CD4-positive, alpha-beta memory T cell (primary cell): ENCODE measurements at places on chromosomes 6 and 20. TPM values are rescaled to one million over a fixed set of nuclear protein-coding genes. Genes with fewer than 3 reads are reported as not detected.
A peak's percentile ranks its signal among the peaks of the same experiment; 100 is the strongest.

GRCh38 chr20:31606804-31607639, 1.9 kb downstream of the ID1 start:
- no peaks in the 10 kb centered on the region for H3K36me3 ChIP-seq
- H3K4me3 ChIP-seq = no peak overlapping the region
- peaks cover 5% of the 10 kb centered on the region for H3K27me3 ChIP-seq
- DNase-seq = no peak
- H3K4me1 ChIP-seq = peaks cover 29% of the 10 kb centered on the region

Gene DSE
- 6.0 TPM for total RNA-seq

GRCh38 chr20:60558486-60558885, 600.3 kb downstream of the CDH26 start:
- no peaks in the 10 kb centered on the region for H3K27me3 ChIP-seq
- H3K27ac ChIP-seq = no peak overlapping the region
- no peak overlapping the region for H3K4me3 ChIP-seq
- DNase-seq = no peak

Gene ENPP5
- 0.89 TPM for total RNA-seq

DNA sequence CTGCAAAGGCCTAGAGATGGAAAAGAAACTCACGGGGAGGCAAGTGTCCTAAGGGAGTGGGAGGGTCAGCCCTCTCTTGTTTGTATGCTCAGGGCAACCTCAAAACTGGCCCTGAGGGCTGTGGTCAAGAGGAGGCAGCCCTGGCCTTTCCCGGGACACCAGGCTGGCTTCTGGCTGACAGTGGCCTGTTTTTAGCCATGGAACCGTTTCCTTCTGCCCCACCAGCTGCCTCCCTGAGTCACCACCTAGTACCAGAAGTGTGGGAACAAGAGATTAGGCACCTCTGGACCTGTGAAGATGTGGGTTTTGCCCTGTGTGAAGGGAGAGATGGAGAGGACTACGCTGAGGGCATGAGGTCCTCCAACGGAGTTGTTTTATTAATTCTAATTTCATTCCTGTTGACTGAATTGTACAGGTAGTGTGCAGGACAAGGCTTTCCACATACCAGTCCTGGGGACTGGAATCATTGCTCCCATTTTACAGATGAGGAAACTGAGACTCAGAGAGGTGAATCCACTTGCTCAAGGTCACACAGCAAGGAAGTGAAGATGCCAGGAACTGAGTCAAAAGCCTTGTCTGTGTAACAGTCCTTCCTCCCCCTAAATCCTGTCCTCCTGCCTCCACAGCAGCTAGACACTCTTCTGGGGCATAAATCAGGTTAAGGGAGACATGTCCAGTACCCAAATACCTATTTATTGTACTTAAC, 5.5 kb downstream of the FOXS1 start:
- peaks cover 8% of the 10 kb centered on the region for H3K4me1 ChIP-seq
- no peaks in the 10 kb centered on the region for H3K36me3 ChIP-seq
- no peak overlapping the region for H3K27ac ChIP-seq
- no peak for DNase-seq

DNA sequence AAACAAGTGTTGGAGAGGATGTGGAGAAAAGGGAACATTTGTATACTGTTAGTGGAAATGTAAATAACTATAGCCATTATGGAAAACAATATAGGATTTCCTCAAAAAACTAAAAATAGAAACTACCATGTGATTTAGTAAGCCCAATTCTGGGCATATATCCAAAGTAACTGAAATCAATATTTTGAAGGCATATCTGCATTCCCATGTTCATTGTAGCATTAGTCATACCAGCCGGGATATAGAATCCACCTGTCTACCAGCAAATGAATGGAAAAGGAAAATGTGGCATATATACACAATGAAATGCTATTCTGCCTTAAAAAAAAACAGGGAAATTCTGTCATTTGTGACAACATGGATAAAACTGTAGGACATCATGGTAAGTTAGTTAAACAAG, 15.3 kb upstream of the C6orf58 start:
- DNase-seq = no peak
- H3K27ac ChIP-seq = no peak overlapping the region
- no peaks in the 10 kb centered on the region for H3K4me1 ChIP-seq
- H3K4me3 ChIP-seq = no peak overlapping the region

- no peaks in the 10 kb centered on the region for H3K4me1 ChIP-seq
- no peaks in the 10 kb centered on the region for H3K36me3 ChIP-seq
- H3K4me3 ChIP-seq = no peak overlapping the region
- no peak for DNase-seq
These were observed 345.0 kb downstream of the CD83 start for GRCh38 chr6:14462566-14462965.

- H3K4me1 ChIP-seq = no peaks in the 10 kb centered on the region
- DNase-seq = no peak
- no peak overlapping the region for H3K27ac ChIP-seq
These were observed 265.5 kb downstream of the DLL1 start for GRCh38 chr6:170025341-170025911.

Gene PSORS1C2
- total RNA-seq = not detected

- no peaks in the 10 kb centered on the region for H3K36me3 ChIP-seq
- DNase-seq = no peak
- peak overlapping the region; percentile 51 for H3K27ac ChIP-seq
These were observed 102.6 kb upstream of the MLN start for GRCh38 chr6:33906439-33906838.

GRCh38 chr20:661474-662270, 8.7 kb upstream of the SRXN1 start:
- no peaks in the 10 kb centered on the region for H3K36me3 ChIP-seq
- no peak overlapping the region for H3K27ac ChIP-seq
- no peak for DNase-seq
- H3K27me3 ChIP-seq = peaks cover 8% of the 10 kb centered on the region
- H3K4me3 ChIP-seq = no peak overlapping the region
- no peaks in the 10 kb centered on the region for H3K4me1 ChIP-seq

- H3K36me3 ChIP-seq = no peaks in the 10 kb centered on the region
- H3K4me1 ChIP-seq = peaks cover 41% of the 10 kb centered on the region
- no peak overlapping the region for H3K4me3 ChIP-seq
- no peak overlapping the region for H3K27ac ChIP-seq
- no peaks in the 10 kb centered on the region for H3K27me3 ChIP-seq
- no peak for DNase-seq
These were observed 7.4 kb downstream of the IBTK start for GRCh38 chr6:82240186-82240585.

DNA sequence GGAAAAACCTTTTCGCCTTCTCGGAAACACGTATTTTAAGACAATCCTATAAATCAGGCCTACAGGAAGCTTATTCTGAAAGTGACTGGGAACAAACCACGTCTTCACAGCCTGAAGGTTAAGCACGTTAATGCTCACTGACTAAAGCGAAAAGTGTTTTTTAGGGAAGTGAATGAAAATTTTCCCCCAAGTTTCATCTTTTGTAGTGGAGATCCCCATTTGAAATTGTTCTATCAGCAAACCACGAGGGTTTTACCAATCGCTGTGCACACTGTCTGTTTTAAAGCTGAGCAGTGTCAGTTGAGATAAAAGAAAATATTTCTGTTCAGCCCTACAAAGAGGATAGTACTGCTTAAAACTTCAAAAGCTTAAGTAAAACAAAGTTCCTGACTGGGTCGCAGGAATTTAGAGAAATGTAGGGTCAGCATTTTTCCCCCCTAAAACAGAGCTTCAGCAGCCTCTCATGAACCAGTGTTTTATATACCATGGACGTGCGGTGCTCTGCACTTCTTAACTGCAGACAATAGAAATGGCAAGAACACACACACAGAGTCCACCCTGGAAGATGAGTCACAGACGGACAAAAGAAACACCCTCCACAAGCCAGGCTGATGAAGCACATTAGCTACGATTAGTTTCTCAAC, 34.9 kb downstream of the SLC22A23 start:
- H3K36me3 ChIP-seq = no peaks in the 10 kb centered on the region
- H3K27me3 ChIP-seq = no peaks in the 10 kb centered on the region
- DNase-seq = no peak

DNA sequence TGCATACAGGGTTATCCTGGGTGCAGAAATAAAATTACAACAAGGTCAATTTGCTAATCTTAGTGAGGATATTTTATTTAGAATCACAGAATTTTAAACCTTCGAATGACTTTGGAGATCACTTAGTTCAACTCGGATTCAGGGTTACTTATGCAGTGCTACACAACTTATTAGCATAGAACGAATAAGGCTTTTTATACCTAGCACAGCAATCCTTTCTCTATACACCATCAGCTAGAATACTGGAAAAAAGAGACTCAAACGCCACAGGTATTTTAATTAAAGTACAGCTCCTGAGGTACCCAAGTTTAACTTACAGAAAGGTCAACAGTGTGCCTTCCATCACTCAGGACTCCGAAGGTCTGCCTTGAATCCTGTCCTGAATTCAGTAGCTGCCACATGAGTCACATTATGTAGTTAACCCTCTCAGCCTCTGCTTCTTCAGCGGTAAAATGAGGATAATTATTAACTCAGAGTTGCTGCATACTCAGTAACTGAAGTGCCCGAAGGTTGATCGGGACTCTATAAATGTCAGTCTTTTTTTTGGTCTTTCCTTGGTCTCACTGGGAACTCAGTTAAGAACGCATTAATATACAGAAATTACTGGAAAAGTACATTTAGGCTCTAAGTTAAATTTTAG, 6.0 kb upstream of the QKI start:
- H3K36me3 ChIP-seq = no peaks in the 10 kb centered on the region
- H3K4me1 ChIP-seq = peaks cover 15% of the 10 kb centered on the region
- H3K27me3 ChIP-seq = no peaks in the 10 kb centered on the region
- no peak for DNase-seq
- H3K4me3 ChIP-seq = no peak overlapping the region

DNA sequence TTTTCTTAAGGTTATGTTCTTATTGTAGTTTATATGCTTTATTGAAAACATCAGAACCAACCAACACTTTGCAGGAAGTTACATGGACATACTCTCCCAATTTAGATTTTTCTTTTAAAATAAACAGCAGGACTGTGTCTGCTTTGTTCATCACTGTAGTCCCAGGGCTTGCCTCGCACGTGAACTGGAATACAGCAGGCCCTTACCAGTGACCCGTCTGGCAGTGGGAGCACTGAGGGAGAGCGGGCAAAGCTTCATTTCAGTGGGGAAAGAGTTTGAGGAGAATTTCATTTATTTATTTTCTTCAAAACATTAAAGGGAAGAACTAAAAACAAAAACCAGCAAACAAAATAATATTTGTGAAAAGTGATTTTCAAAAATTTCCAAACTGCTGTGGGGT, 230.8 kb downstream of the PAX1 start:
- no peak for DNase-seq
- H3K4me3 ChIP-seq = no peak overlapping the region
- no peak overlapping the region for H3K27ac ChIP-seq
- H3K27me3 ChIP-seq = no peaks in the 10 kb centered on the region
- H3K4me1 ChIP-seq = no peaks in the 10 kb centered on the region

DNA sequence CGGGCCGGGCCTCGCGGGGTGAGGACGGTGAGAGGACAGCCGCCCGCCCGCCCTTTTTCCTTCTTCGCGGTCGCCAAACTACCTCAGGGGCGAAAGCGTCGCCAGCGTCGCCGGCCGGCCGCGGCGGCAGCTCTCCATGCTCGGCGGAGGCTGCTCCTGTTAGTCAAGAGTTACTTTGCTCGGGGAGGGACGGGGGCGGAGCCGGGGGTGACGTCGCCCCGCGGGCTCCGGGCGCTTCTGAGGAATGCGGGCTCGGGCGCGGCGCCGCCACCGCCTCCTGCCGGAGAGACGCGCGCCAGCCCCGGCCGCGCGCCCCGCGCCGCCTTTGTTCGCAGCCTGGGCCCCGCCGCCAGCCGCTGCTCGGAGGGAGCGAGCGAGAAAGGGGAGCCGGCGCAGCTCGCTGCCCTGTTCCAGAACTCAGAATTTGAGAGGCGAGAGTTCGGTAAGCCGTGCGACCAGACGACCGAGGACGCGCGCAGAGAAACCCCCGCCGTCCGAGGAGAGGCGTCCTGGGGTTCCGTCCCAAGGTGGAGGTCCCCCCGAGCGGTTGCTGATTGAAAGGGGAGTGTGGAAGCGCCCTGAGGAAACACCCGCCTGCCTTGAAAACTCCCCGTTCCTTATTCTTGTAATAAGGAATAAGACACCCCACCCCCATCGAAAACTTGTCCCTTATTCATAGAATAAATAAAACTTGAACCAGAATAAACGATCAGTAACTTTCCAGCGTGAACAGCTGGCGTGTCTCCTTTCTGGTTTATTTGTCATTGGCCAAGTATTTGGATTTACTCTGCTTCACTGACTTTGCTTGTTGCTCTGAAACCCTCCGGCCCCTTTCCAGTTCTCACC, at the start of gene PTPRK:
Gene PTPRK, minus strand, starts transcription at position 164 of the 846 bp plus-strand sequence. CDS start 241 bp downstream, outside the sequence.
- H3K4me1 ChIP-seq = peaks cover 23% of the 10 kb centered on the region
- H3K27ac ChIP-seq = peak within 1 kb of the TSS; percentile 3
- H3K36me3 ChIP-seq = no peaks in the 10 kb centered on the region
- DNase-seq = peak; percentile 81
- H3K4me3 ChIP-seq = peak within 1 kb of the TSS; percentile 71

Gene CCN2
- not detected for total RNA-seq

Gene ADTRP
- total RNA-seq = 8.0 TPM

- no peak for DNase-seq
- no peaks in the 10 kb centered on the region for H3K27me3 ChIP-seq
- H3K4me1 ChIP-seq = no peaks in the 10 kb centered on the region
- no peak overlapping the region for H3K27ac ChIP-seq
These were observed 46.5 kb upstream of the TRAF3IP2 start for GRCh38 chr6:111652156-111652555.

Gene MAP3K5
- total RNA-seq = 31.4 TPM

Gene OGFRL1
- 11.4 TPM for total RNA-seq

GRCh38 chr6:82251942-82252341, 4.4 kb upstream of the IBTK start:
- no peaks in the 10 kb centered on the region for H3K36me3 ChIP-seq
- peak; percentile 11 for DNase-seq
- H3K4me1 ChIP-seq = peaks cover 10% of the 10 kb centered on the region
- no peaks in the 10 kb centered on the region for H3K27me3 ChIP-seq

DNA sequence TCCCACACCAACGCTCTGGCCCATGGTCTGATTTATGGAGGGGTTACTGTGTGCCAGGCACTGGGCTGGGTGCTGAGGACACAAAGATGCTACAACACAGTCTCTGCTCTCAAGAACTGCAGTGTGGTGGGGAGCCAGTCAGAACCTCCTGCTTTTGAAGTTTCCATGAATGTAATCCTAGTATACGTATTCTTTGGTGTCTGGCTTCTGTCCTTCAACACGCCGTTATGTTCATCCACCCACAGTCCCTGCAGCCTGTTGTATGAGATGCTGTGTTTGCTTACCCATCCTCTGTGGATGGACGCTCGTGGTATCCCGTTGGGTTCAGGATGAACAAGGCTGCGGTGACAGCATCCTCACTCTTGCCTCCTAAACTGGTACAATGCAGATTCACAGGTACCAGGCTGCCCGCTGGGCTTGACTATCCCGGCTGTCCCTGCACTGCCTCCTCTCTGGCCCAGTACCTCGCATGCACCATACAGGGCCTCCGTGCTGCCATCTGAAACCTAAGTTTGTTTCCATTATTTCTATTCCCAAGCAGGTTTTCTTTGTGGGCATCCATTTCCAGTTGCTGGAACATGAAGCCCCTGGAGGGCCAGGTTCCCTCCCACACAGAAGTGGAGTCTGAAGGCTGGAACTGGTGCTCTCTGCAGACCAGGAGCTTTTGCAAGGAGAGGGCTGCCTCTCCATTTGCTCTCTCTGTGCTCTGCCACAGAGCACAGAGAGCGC, 364.5 kb downstream of the ZFAND3 start:
- H3K27me3 ChIP-seq = no peaks in the 10 kb centered on the region
- no peak overlapping the region for H3K4me3 ChIP-seq

- H3K4me1 ChIP-seq = no peaks in the 10 kb centered on the region
- no peak for DNase-seq
- no peak overlapping the region for H3K27ac ChIP-seq
- no peaks in the 10 kb centered on the region for H3K27me3 ChIP-seq
- no peaks in the 10 kb centered on the region for H3K36me3 ChIP-seq
These were observed 48.2 kb upstream of the RALY start for GRCh38 chr20:33945391-33946081.
